ENCODE measurements at places on chromosomes 4 and X.
A peak's percentile ranks its signal among the peaks of the same experiment; 100 is the strongest.

DNA sequence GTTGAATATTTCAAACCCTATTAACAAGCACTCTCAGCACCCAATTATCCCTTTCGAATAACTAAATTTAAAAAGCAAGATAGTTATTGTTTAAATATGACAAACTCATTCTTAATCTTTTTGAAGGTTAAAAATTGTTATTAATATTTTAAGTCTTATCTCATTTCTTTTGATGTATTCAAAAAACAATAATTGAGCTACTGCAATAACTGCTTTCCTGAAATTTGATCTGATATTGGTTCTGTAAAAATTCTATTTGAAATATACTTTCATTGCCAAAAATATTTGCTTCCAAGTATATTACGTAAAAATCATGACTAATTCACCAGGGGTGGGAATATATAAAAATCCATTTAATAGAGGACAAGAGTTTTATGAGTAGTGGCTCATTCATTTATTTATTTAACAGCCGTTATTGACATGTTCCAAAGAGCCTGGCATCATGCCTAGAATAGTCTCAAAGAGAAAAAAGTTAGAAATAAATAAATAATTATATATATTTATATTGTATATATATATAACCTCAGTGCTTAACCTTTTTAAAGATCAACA is 34.4 kb downstream of the GLRA3 start:
- no peak for DNase-seq

DNA sequence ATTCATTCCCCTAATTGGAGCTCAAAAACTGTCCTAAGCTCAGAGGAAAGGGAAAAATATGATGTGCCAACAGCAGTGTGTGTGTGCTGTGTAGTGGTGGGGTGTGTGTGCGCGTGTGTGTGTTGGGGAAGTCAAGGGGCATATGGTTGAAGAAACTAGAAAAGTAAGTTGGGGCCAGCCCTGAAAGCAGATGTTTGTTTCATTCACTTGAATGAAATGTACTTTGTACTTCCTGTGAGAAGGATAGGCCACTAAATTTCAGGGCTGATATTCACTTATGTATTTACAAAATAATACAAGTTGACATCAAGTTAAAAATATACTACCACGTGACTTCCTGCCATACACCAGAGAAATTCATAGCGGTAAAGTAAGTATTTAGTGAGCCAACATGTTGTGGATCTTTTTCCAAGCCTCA is 151.3 kb upstream of the JADE1 start:
- DNase-seq = no peak

- no peak for DNase-seq
Measured at GRCh38 chrX:119189115-119189514, 47.0 kb upstream of the PGRMC1 start.

GRCh38 chrX:22012931-22013330 is 19.2 kb upstream of the PHEX start:
- DNase-seq = no peak

DNA sequence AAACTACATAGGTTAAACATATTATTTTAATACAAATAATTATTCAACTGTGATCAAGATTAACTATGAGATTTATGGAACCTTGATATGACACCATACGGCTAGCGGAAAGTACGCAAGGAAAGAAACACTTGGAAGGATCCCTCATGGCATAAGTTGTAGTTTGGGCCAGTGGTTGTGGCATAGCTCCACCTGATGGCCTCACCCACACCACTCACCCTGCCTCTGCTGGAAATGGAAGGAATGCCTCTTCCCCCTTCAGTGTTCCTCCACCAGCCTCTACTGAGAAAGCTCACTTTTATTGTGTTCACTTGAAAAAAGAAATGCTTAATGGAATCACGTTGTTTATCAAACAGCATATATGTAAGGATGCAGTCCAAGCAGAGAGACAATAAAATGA is 86.4 kb downstream of the BMP15 start:
- no peak for DNase-seq

GRCh38 chrX:16018291-16018690 is 105.1 kb upstream of the GRPR start:
- DNase-seq = no peak

- DNase-seq = no peak
Measured at GRCh38 chr4:10181745-10182445, 65.3 kb upstream of the WDR1 start.

GRCh38 chr4:153729895-153730294 is 29.9 kb downstream of the RNF175 start:
- DNase-seq = no peak

DNA sequence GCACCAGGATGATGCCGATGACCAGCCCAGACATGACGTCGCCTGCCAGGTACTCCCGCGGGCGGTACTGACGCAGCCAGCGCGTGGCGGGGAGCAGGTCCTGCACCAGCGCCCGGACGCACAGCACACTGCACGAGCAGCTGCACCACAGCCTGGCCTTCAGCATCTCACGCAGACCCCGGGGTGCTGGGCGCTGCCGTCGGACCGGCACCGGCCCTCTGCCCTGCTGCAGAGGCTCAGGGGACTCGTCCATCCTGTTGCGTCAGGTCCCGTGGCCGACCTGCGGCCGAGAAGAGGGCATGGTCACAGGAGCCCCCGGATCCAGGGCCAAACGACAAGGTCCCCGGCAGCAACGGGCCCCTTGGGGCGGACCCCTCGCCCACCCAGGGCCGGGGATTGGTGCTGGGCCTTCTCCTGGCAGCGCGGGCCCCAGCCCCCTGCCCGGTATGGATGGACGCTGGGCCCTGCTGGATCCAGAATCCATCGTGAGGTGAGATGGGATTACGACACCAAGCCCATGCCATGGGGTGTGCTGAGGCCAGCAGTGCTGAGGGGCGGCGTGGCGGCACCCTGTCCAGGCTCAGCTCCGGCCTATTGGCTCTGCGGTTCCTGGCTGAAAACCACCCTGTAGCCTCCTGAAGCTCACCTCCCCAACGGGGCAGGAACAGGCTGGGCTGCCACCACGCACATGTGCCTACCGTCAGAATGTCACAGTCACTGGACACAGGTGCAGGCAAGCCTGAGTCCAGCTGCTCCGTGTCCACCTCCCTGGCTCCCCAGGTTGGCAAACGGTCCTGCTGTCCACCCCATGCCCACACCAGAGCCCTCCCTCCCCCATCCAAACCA is 1.5 kb downstream of the SLC26A1 start:
- no peak for DNase-seq

- peak; percentile 52 for DNase-seq
Measured at GRCh38 chr4:139913995-139914598, 239.9 kb downstream of the MAML3 start.

- no peak for DNase-seq
Measured at GRCh38 chr4:3223956-3224748, 24.8 kb upstream of the MSANTD1 start.

DNA sequence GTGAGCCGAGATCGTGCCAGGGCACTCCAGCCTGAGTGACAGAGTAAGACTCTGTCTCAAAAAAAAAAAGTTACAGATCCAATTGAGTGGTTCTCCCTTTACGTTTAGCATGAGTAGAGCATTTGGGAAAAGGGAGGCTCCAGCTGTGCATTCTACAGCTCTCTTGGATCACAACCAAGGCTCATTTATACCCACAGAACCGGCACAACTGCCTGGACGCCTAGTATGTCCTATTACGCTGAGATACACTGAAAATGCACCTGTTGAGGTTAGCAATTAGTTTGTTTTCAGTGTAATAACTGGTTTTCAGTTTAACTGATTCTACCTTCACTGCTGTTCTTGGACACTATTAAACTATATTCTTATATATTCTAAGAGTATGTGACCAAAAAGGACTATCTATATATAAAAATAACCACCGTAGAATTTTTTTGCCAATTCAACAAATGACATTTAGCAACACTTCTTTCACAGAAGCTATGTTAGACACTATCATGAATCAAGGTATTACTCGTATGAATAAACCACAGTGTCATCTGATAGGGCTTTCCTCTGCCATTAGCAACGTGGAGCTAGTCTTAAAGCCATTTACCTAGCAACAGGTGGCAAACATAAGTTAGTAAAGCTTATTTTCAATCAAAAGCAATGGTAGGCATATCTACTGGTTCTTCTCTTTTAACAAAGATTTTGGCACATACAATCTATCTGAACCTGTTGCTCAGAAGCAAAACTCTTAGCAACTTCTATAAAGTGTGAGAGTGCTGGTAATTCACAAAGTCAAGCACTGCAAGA is 3.6 kb downstream of the OTUD4 start:
- DNase-seq = no peak

DNA sequence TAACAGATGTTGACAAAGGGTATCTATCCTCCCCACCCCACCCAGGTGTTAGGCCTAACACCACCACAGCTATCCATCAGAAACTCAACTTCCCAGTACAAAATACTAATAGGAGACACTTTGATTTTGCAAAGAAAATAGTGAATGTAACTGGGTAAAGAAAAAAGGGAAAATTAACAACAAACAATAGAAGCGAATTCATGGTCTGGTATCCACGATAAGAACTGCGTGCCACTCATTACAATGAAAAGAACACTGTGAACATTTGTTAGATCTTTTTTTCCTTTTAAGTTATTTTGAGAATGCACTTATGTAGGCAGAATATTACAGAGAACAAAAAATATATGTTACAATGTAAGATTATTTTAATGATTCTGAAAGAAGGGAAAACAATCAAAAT is 12.0 kb downstream of the TSPAN5 start:
- no peak for DNase-seq

- DNase-seq = no peak
Measured at GRCh38 chr4:174631901-174632758, 109.8 kb upstream of the HPGD start.

GRCh38 chr4:154361450-154361849 is 130.1 kb downstream of the DCHS2 start:
- no peak for DNase-seq

DNA sequence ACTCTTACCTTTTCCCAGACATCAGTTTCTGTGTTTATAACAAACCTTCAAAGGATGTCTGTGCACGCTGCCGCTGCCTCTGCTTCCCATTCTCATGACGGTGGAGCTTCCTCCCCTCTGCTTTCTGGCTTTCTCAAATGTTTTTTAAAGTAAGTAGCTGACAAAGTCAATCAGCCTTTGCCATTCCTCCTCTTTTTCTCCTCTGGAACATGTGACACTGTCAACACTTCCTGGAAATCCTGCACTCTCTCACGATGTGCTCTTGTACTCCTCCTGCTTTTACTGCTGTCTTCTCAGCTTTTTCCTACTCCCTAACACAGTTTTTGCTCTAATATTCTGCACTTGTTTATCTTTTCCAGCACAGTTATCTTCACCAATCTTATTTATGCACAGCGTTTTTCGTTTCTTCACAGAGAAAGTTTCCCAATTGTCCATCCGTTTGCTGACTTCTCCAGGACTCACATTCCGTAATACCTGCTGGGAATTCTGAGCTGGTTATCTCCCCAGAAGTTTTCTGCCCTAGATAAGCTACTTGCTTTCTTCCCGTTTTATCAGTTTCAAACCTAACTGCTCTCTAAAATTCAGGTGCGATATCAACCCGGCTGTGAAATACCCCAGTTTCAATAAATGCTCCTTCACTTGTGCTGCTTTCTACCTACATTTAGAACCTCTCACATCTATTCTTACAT is 465.6 kb upstream of the AGA start:
- no peak for DNase-seq

DNA sequence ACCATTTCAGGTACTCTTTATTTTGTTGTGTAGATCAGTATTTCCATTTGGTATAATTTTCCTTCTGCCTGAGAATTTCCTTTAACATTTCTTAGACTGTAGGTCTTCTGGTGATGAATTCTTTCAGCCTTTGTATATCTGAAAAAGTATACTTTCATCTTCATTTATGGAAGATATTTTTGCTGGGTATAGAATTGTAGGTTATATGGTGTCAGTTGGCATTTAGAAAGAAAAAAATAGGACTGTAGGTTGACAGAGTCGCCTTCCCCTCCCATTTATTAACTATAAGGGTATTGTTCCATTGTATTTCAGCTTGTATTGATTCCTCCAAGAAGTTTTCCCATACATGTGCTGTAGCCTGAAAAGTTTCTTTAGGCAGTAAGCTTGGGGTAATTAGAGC is 71.9 kb downstream of the KDM6A start:
- no peak for DNase-seq

DNA sequence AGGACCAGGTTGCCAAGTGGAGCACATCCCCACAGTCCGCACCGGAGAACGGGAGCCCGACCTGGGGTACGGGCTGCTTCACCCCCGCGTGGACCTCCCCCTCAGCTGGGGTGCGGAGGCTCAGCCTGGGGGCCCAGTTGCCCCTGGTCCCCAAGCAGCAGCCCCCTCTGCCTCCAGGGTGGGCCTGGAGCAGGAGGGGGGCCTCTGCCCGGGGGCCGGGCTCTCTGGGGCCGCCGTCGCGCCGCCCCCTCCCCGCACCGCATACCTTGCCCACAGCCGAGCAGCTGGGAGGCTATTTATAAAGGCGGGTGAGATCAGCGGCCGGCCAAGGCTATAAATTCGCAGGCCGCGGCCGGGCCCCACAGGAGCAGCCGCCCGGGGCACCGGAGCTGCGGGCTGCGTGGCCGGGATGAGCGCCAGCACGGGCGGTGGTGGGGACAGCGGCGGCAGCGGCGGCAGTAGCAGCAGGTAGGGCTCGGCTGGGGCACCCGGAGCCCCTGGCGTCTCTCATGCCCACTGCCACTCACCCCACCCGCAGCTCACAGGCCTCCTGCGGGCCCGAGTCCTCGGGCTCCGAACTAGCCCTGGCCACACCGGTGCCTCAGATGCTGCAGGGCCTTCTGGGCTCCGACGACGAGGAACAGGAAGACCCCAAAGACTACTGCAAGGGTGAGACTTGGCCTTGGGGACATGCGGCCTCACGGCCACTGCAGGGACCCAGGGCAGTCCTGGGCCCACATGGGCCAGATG is at the start of gene SRPK3:
Gene SRPK3, plus strand, starts transcription at position 364 of the 750 bp plus-strand sequence. Its CDS starts 46 bp downstream, at position 410.
- no peak for DNase-seq

DNA sequence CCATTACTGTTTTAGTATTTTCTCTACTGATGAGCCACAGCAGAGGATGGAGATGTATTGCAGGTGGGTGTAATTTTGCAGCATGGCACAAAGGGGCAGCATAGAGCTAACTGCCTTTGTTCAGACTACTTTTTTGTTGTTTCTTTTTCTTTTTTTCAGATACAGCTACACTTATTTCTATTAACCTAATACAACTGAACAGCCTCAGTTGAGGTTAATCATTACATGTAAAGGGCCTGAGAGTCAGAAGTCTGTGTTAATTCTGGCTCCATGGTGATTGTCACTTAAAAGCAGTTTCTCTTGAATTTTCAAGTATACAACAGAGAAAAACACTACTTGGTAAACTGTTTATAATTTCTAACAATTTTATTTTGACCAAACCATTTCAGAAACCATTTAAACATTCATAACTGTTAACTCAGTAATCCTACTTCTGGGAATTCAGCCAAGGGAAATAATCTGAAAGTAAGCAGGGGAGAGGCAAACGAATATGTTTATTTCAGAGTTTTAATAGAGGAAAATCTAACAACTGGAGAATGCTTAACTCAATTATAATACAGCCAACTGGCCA is 13.9 kb upstream of the PPEF2 start:
- peak; percentile 21 for DNase-seq

DNA sequence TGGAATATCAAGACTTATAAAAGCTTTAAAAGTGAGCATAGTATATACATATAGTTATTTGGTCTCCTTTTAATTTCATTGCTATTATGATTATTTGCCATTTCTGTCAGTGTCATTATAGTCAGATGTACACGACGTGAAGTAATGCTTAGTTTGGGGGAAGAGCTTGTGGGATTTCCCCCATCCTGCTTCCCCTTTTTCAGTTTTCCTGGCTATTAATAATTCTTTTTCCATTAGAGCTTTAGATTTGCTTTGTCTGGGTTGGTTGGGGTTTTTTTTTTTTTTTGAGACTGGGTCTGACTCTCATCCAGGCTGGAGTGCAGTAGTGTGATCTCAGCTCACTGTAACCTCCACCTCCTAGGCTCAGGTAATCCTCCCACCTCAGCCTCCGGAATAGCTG is 5.4 kb downstream of the ABCE1 start:
- no peak for DNase-seq

GRCh38 chr4:24243641-24244040 is 340.7 kb downstream of the DHX15 start:
- DNase-seq = no peak

Data from GM04503 (cell line).